ENCODE measurements at places on chromosomes 16 and 17.
A peak's percentile ranks its signal among the peaks of the same experiment; 100 is the strongest.

- DNase-seq: no peak
Observed at GRCh38 chr16:74760007-74760767, 14.4 kb downstream of the FA2H start.

- no peak for DNase-seq
Observed at GRCh38 chr17:43713494-43714162, 45.0 kb downstream of the SOST start.

DNA sequence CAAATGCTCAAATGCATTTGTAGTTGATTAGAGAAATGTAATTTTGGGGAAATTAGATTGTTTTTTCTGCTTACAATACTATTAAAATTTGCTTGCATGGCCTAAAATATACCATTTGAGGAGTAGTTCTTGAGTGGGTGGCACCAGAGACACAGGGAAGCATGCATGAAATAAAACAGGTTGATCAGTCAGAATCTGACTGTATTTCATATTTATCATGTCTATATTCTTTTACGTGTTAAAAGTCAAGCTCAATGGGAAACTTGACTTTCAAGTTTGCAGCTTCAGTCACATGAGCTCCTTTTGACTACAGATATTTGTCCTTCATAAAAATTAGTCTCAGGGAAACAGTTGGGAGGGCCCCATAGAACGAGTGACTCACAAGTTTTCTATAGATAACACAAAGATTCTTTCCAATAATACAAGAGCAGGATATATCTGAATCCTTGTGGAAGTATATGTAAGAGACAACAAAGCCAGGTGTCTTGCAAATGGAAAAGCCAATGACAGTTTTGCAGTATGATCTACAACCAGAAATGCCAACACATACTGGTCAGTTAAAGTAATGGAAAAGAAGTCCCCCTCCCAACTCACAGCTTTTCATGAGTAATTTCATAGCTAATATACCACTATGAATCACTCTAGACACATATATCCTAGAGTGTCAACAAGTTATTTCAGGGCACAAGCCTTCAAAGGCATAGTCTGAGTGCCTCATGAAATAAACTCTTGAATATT lies 42.2 kb upstream of the CORO6 start:
- no peak for DNase-seq

DNA sequence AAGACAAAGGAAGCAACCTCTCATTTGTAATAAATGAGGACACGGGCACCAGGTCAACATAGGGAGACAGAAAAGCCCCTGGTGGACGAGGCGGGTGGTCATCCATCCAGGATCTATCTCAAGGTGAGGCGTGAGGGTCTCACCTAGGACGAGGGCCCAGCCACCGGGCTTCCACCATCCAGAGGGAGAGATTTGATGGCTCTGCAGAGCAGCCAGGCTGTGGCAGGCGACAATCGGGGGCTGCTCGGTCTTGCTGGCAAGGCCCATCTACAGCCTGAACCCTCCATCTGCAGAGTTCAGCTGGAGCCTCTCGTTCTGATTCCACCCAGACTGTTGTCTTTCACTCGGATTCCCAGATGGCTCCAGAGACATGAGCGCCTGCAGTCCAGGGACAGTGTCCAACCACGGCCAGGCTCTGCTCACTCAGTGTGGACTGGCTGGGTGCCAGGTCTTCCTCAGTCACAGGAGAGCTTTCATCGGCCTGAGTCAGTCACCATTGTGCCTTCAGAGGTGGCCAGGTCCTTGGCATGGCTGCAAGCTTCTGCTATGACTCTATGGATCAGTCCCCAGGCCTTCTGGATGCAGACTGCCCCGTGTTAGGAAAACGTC lies 5.9 kb downstream of the LITAFD start:
- DNase-seq: no peak

DNA sequence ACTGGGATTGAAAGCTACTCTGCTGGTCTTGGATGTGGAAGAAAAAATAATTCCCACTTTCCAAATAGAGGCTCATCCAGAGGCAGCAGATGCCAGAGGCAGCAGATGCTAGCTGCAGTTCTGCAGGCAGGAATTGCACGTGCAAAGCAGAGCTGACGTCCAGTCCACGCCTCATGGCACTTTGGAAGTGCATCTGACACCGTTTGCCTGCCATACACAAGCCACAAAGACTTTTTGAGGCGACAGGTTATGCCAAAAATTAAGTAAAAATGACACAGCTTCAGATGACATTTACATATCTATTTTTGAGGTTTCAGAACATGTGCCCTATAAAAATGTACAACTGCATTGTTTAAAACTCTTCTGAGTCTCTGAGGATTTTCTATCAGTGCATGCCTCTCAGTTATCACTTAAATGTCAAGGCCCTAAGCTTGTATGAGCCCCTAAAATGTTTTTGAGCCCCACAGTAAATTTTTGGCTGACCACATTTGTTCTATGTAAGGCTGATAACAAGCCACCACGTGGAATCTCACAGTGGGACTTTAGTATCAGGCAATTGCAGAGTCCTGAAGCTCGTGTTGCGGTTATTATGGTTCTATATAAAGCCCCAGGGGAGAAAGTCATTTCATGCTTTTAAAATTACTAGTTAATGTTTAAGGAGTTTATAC lies 239.2 kb downstream of the PRKCA start:
- DNase-seq: no peak

DNA sequence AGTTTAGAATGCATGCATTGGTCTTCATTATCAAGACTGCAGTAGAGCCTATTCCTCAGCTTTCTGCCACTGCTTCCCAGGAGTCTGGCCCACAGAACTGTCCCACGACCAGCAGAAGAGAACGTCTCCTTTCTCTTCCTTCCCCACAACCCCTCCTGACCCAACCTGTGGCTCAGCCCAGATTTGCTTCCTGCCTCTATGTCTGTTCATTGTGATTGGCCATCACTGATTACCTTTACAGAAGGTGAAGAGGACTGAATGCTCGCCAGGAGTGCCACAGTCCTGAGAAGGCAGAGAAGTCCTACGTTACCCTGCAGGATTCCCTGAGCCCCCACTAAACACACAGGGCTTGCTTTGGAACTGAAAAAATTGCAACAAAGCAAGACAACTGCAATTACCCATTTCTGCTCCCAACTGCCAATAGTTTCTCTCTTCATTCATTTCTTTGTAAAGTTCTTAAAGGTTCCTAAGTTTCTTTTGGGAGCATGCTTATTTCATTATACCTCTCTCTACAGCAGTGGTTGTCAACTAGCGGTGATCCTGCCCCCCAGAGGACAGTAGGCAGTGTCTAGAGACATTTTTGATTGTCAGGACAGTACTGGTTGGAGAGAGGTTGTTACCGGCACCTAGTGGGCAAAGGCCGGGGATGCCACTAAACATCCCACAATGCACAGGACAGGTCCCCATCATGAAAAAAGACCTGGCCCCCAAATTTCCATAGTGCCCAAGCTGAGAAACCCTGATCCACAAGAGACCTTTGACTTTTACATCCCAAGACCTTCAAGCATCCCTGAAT lies 4.5 kb upstream of the NAT9 start:
- no peak for DNase-seq

- no peak for DNase-seq
Observed at GRCh38 chr16:48067388-48067787, 88.4 kb downstream of the ABCC12 start.

- DNase-seq: peak; percentile 74
Observed at GRCh38 chr16:31400191-31400590, 7.1 kb downstream of the ITGAD start.

- no peak for DNase-seq
Observed at GRCh38 chr16:54341892-54342776, 55.5 kb upstream of the IRX3 start.

GRCh38 chr16:87238361-87238715 lies 78.9 kb downstream of the C16orf95 start:
- DNase-seq: no peak

DNA sequence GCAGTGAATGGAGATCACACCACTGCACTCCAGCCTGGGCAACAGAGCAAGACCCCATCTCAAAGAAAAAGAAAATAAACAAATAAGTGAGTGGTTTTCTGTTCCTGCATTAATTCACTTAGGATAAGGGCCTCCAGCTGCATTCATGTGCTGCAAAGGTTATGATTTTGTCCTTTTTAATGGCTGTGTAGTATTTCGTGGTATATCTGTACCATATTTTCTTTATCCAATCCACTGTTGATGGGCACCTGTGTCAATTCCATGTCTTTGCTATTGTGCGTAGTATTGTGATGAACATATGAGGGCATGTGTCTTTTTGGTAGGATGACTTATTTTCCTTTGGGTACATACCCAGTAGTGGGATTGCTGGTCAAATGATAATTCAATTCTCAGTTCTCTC lies 33.9 kb downstream of the SLC5A11 start:
- DNase-seq: no peak

GRCh38 chr17:57311281-57312216 lies 55.2 kb downstream of the MSI2 start:
- no peak for DNase-seq

GRCh38 chr17:40936437-40936971 lies 942 bp downstream of the KRT23 start:
- peak; percentile 61 for DNase-seq

GRCh38 chr16:59385959-59386358 lies 651.8 kb upstream of the GOT2 start:
- no peak for DNase-seq

- peak; percentile 49 for DNase-seq
Observed at GRCh38 chr16:49629851-49630250, 226.1 kb downstream of the ZNF423 start.

DNA sequence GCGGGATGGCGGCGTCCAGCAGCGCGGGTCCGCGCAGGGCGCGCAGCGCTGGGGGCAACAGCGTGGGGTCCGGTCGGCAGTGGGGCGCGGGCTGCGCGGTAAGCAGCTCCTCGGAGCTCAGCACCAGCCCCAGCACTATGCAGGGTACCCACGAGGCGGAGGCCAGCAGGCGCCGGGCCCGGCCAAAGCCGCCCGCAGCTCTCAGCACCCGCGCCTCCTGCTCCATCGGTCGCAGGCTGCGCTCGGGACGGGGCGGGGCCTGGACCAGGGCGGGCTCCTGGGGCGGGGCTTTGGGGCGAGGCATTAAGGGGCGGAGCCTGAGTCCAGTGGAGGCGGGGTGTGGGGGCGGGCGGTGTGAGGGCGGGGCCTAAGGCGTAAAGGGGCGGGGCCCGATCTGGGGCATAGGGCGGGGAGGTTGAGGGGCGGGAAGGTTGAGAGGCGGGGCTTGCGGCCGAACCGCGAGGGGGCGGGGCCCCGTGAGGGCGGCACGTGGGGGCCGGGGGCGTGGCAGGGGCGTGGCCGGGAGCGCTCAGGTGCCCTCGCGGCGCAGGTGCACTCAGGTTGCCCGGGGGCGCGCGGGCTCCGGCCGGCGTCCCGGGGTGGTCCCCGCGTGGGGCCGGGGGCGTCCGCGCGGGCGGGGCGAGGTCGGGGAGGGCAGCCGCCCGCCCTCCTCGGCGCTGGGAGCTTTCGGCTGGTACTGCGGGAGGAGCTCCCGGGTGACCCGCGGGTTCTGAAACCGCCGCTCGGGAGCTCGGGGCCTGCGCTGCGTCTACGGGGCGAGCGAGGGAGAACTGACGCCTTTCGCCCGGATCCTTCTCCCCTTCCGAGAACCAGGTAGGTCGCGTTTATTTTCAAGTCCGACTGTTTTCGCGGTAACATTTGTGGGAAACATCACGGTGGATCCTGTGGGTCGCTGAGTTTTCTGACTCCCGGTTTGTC lies 1.4 kb upstream of the SLC22A31 start:
- DNase-seq: no peak

- no peak for DNase-seq
Observed at GRCh38 chr17:9255833-9256232, 234.5 kb downstream of the NTN1 start.

- no peak for DNase-seq
Observed at GRCh38 chr17:45680360-45680759, 103.8 kb upstream of the CRHR1 start.

GRCh38 chr17:45073414-45074070 lies 12.4 kb downstream of the NMT1 start:
- no peak for DNase-seq

- no peak for DNase-seq
Observed at GRCh38 chr16:23857881-23858269, 22.1 kb downstream of the PRKCB start.

- DNase-seq: no peak
Observed at GRCh38 chr17:77502626-77503292, 362.0 kb downstream of the SEC14L1 start.

GRCh38 chr17:27518545-27519521 lies 62.6 kb downstream of the KSR1 start:
- no peak for DNase-seq

- peak; percentile 44 for DNase-seq
Observed at GRCh38 chr16:87183647-87184046, 133.5 kb downstream of the C16orf95 start.

GRCh38 chr17:77884019-77884418 lies 74.5 kb upstream of the TNRC6C start:
- DNase-seq: no peak

GRCh38 chr17:47225911-47226688 lies 17.0 kb downstream of the MYL4 start:
- no peak for DNase-seq

DNA sequence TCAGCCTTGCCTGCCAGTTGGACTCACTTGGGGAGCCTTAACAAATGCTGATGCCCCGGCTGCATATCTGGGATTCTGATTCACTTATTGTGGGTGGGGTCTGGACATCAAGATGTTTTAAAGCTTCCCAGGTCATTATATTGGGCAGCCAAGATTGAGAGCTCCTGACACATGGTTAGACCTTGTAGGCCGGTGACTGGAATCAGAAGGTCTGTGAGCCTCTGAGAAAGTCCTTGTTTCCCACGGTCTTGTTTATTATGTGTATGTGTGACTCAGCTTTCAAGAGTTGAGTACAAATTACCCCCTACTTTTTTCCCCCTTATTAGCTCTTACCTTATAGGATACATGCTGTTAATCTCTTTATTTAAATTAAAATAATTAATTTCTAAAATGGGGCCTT lies 103.5 kb downstream of the ABCC1 start:
- no peak for DNase-seq

DNA sequence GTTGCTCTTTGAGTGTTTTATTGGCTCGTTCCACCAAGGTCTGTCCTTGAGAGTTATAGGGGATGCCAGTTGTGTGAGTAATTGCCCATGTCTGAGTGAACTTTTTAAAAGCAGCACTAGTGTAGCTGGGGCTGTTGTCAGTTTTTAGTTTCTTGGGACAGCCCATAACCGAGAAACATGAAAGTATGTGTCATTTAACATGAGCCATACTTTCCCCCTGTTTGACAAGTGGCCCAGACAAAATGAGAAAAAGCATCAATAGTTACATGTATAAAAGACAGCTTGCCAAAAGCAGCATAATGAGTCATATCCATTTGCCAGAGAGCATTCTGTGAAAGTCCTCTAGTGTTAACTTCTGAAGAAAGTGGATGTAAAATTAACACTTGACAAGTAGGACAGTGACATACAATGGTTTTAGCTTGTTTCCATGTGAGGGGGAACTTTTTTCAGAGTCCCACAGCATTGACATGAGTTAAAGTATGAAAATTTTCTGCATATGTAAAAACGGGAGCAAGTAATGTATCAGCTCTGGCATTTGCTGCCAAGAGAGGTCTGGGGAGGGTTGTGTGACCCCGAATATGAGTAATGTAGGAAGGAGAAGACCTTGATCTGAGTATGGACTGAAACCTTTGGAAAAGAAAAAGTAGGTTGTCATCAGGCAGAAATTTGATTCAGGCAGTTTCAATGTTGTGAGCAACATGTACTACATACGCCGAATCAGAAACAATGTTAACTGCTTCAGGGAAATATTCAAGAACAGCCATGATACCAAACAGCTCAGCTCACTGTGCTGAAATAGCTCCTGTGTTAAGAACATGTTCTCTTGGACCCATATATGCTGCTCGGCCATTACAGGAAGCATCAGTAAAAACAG lies 56.8 kb upstream of the ARL4D start:
- DNase-seq: no peak

GRCh38 chr17:59002848-59003247 lies 103.8 kb downstream of the TRIM37 start:
- no peak for DNase-seq

GRCh38 chr17:31289790-31290189 lies 7.2 kb downstream of the OMG start:
- DNase-seq: no peak

Data from natural killer cell treated with Interleukin-12 subunit alpha and Interleukin-12 subunit beta and Interleukin-15 and Interleukin-18, amount 100 ng/mL, for 72 hours (primary cell).